Activated T-helper 17 cell treated with anti-CD3 and anti-CD28 coated beads, Interleukin-2, amount 50 U/mL, for 72 hours (primary cell): ENCODE measurements at places on chromosomes 16 and 17. TPM values are rescaled to one million over a fixed set of nuclear protein-coding genes. Genes with fewer than 3 reads are reported as not detected.
A peak's percentile ranks its signal among the peaks of the same experiment; 100 is the strongest.

- ATAC-seq = no peak
These were observed 9.2 kb downstream of the TBKBP1 start for GRCh38 chr17:47703191-47703591.

DNA sequence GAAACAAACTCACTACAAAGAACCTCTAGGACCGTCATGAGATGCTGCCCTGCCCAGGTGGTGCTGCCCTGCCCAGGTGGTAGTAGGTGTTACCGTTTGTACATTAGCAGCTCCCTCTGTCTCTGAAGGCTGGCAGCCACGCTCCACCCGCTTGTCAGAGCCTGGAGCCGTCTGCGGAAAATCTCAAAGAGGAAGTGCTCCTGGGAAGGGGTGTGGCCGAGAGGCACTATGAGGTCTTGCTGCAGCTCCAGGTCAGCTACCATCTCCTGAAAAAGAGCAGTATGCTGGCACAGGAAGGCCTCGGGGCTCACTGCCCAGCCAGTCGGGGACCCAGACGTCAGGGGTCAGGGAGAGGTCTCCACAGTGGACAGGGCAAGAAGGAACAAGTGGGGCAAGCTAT is 28.3 kb downstream of the ZNF276 start:
- ATAC-seq = no peak

DNA sequence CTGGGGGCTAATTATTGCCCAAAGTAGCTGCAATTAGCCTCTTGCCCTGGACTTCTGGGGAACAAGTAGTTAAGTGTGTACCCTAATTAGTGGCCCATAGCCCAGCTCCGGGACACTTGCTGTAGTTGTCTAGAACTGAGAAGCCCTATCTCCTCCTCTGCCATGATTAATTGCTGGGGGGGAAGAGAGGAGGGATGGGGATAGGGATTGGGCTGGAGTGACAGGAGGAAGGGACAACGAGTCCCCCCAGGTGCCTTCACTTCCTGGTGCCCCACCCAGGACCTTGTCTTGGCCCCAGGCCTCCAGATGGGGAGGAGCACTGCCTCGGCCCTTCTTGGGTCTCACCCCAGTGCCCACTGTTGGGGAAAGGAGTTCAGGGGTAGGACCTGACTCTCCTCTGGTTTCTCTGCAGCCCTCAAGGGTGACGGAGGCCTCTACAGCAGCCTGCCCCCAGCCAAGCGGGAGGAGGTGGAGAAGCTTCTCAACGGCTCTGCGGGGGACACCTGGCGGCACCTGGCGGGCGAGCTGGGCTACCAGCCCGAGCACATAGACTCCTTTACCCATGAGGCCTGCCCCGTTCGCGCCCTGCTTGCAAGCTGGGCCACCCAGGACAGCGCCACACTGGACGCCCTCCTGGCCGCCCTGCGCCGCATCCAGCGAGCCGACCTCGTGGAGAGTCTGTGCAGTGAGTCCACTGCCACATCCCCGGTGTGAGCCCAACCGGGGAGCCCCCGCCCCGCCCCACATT is 17.4 kb downstream of the NGFR start:
- no peak for ATAC-seq

GRCh38 chr16:50472472-50472871 is 75.7 kb upstream of the NKD1 start:
- no peak for ATAC-seq

The ITGAD gene
- total RNA-seq = not detected

DNA sequence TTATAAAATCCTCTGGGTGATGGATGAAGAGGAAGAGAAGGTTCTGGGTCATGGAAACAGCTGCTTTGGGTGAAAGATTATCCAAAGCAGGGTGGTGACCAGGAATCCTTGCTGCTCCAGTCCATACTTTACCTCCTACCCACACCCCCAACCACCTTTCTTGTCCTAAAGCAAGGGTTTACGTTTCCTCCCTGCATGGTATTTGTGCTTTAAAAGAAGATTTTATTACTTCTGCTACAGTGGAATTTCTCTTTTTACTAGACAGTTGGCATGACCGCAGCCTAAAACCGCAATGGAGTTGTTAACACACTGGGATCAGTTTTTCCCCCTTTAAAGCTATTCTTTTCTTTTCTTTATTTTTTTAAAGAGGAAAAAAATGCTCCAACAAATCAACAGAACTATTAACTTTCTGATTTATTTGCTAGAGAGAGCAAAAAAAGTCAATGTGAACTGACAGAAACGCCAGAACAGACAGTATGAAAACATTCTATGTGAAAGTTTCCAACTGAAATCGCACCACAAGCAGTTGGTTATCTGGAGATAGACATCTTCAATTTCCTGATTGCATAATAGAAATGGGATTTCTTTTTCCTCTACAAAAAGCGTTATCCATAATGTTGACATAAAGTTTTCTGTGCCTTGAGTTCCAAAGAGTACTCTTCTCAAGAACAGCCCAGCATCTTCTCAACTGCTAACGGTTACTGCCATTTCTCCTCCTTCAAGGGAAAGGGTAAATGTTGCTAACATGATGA is 236.0 kb downstream of the IRX3 start:
- no peak for ATAC-seq

The ARL17A gene
- 38.6 TPM for total RNA-seq

DNA sequence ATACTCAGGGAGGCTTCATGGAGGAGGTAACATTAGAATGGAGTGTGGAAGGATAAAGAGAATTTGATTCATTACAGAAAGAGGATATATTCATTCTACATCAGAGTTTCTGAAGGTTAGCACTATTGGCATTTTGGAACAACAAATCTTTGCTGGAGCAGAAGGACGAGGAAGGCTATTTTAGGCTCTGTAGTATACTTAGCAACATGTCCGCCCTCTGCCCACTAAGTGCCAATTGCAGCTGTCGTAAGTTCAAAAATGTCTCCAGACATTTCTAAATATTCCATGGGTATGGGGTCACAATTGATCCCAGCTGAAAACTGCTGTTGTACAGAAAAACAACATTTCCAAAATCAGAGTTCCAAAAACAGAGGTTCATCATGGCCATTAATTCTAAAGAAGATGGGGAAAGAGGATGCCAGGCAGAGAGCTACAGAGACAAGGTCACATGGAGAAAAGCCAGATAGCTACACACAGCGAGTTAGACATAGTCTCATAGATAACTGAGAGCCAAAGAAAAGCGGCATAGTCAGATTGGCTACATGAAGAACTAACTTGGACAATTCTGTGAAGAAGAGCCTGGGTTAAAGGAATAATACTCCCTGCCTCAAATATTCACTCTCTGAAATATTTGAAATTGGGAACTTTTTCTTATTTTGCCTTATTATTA is 846.4 kb upstream of the CDH8 start:
- ATAC-seq = no peak

DNA sequence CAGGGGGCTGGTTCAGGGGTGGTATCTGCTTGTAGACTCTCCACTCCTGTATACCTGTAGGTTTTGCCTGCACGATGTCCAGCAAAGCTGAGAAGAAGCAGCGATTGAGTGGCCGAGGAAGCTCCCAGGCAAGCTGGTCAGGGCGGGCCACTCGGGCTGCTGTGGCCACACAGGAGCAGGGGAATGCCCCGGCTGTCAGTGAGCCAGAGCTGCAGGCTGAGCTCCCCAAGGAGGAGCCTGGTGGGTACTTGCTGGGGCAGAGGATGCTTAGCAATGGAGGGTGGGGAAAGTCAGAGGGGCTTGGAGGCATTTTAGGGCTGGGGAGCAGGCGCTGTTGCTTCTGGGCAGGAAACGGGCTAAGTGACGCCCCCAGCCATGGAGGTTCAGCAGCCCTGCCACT is 2.1 kb downstream of the DNAH2 start:
- ATAC-seq = no peak

GRCh38 chr17:16584273-16584995 is 15.4 kb upstream of the ZNF287 start:
- peak; percentile 99 for ATAC-seq

DNA sequence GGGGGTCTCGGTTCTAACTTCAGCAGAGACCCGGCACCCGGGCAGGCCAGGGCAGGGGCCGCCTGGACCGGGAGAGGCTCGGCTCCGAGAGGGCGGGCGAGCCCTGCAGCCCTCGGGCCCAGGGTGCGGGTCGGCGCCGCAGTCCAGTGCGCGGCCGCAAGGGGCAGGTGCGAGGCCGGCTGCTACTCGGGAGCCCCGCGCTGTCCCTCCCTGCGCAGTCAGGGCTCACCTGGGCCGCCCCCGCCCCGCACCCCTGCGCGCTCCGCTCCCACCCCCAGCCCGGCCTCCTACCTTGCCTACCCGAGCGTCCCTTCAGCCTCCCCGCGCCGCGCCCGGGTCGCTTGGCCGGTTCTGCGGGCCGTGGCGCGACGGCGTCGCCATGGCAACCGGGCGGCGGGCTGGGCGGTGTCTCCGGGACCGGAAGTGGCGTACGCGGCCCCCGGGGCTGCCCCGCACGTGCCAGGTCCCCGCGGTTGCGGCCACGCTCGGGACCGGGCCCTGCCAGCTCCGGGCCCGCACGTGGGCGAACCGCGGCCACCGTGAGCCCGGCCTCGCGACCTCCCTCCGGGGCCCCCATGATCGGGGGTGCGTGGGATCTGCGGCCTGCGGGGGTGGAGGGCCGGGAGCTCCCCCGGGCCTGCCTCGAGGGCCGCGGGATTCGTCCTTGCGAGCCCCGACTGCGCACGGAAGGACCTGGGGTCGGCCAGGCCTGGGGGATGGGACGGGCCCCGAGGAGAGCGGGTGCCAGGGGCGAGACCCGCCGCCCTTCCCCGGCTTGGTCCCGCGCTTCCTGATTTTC is at the start of gene CYB561:
CYB561 (minus strand) TSS at position 353 of the 799 bp plus-strand sequence. CDS start 8,759 bp downstream, outside the sequence.
- ATAC-seq = peak; percentile 66

DNA sequence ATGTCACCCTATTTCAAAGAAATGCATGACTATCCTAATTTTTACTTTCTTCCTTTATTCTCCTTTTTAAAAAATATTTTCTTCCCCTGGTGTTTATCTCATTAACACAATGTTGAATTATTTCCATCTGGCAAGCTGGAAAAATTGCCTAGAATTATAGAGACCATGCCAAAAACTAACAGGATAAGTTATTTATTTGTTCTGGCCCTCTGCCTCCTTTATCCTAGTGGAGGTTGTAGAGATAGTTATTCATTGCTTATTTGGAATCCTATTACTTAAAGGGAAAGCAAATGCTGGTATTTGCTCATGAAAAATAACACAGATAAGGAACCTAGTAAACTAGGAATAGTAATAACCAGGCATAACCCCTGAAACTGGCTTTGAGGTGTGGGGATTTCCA is 684.9 kb upstream of the KIF2B start:
- ATAC-seq = no peak

GRCh38 chr17:63706336-63707082 is 6.6 kb upstream of the LIMD2 start:
- no peak for ATAC-seq

DNA sequence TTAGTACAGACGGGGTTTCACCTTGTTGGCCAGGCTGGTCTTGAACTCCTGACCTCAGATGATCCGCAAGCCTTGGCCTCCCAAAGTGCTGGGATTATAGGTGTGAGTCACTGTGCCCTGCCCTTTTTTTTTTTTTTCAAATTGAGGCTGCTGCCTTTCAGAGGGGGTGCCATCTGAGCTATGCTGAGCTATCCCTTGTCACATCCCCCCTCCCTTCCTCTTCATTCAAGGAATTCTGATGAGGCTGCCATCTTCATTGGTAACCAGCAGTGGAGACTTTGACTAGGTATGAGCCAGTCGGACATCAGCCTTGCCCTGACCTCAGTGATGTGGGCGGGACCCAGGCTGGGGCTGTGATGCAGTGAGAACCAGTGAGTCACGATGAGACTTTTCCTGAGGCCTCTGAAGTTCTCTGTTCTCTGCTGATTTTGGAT is 24.4 kb upstream of the GPT2 start:
- ATAC-seq = peak; percentile 92

The CCL23 gene
- total RNA-seq = not detected

- ATAC-seq = no peak
These were observed 21.4 kb upstream of the SLC6A4 start for GRCh38 chr17:30256756-30257506.

- peak; percentile 68 for ATAC-seq
These were observed 512.4 kb downstream of the HS3ST4 start for GRCh38 chr16:26204138-26204537.

GRCh38 chr16:72715267-72715666 is 332.7 kb downstream of the ZFHX3 start:
- ATAC-seq = no peak

The KRT28 gene
- not detected for total RNA-seq

DNA sequence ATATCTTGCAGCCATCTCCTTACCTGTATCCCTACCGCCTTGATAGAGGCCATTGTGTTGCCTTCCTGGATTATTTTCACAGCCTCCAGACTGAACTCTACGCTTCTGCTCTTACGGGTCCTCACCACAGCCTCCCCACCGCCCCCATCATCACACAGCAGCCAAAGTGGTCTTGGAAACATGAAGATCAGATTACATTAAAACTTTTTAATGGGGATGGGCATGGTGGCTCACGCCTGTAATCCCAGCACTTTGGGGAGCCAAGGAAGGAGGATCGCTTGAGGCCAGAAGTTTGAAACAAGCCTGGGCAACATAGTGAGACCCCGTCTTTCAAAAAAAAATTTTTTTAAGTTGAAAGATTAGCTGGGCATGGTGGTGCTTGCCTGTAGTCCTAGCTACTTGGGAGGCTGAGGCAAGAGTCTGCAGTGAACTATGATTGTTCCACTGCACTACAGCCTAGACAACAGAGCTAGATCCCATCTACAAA is 150.5 kb downstream of the NPIPB5 start:
- ATAC-seq = no peak

The SLC2A4 gene
- total RNA-seq = not detected

GRCh38 chr17:41334385-41335305 is 16.0 kb downstream of the KRT33A start:
- no peak for ATAC-seq

DNA sequence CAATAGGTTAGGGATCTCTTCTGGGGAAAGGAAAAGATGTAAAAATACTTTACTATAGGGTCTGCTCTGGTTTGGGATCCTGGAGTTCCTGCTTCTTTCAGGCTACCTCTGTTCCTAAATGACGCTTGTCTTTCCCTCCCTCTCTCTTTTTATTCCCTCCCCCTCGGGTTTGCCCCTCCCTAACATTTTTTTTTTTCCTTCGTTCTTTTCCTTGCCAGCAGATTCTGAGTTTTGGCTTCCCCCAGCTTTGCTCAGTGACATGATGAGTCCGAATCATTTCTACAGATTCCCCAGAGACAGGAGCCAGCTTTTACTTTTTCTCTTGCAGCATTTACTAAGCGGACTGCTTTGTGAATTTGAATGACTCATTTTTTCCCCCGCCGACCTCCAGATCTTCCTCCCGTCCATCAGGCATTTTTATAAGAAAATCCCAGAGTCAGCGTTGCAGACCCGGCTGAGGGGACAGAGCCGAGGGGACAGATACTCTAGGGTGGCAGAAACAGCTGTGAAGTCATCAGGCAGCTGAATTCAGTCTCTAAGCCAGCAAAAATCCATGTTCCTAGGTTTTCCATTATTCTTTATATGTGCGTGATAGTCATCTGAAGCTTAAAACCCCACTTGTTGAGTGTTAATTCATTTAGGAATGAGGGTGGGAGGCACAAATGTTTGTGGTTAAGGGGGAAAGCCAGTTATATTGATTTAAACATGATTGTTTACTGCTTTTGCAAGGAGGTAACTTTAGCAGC is at the start of gene TMEM100:
TMEM100 (minus strand) TSS at position 123 of the 746 bp plus-strand sequence. CDS start 1,794 bp downstream, outside the sequence.
- no peak for ATAC-seq

The FBXO47 gene
- total RNA-seq = not detected

The SLC5A10 gene
- not detected for total RNA-seq

DNA sequence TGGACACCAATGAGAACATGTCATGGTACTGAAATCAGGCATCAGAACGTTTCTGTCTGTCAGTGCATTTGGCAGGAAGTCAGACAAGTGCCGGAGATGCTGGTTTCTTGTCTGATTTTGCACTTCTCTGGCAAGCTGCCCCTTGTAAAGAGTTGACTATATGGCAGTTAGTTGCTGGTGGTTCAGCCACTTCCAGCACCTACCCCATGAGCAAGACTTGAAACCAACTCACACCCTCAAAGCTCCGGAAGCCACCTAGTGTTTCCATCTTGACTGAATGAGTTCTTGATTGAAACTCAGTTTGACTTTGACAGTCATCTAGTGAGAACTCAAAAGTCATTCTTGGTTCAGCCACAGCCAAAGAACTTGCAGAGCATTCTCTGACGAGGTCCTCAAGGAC is 225.1 kb downstream of the SPECC1 start:
- peak; percentile 98 for ATAC-seq
